Epithelial cell of prostate (primary cell): ENCODE measurements at places on chromosomes 7 and 10.

DNA sequence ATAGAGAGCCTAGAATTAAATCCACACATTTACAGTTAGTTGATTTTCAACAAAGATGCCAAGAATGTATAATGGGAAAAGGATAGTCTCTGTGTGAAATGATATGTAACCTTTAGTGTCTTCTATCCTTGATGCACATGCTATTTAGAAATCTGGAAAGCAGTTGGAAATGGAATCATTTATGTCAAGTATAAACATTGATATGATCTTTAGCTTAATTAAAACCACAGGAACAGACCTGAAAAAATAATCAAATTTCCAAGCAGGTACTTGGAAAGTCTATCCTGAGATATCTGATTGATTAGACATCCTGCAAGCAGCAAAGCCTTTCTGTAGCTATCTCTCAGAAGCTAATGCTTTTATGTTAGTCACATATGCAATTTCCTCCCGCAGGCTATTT, 24.4 kb upstream of the SRI start:
- DNase-seq: no peak

DNA sequence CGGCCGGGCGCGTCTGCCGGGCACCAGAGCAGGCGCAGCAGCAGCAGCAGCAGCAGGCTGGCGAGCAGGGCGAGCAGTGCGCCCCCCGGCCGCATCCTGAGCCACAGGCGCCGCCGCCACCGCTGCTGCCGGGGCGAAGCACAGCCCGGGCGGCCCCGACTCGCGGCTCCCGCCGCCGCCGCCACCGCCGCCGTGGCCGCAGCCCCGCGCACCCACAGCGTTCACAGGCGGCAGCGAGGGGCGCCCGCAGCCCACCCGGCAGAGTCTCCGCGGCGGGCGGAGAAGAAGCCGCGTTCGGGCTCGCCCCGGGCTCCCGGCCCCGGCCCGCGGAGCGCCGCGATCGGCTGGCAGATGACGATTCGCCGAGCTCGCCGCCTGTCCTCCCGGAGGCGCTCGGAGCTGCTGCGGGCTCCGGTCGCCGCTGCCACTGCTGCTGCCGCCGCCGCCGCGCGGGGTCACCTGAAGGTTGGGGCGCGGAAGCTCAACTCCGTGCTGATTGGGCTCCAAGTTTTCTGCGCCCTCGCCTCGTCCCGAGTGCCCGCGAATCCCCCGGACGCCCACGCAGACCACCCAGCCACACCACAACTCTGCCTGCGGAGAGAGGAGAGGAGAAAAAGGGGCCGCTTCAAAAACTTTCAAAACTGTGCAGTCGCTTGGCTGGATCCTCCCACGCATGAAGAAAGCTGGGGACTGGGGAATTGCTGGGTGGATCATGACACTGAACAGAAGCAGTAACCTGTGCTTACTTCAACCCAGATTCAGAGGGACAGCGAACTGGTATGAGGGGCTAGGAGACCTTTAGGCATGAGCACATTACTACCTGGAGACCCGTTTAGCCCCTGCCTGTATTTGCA, at the start of gene ST8SIA6:
ST8SIA6 (minus strand) TSS at position 435 of the 854 bp plus-strand sequence; CDS start at position 95, 340 bp downstream.
- DNase-seq: no peak

DNA sequence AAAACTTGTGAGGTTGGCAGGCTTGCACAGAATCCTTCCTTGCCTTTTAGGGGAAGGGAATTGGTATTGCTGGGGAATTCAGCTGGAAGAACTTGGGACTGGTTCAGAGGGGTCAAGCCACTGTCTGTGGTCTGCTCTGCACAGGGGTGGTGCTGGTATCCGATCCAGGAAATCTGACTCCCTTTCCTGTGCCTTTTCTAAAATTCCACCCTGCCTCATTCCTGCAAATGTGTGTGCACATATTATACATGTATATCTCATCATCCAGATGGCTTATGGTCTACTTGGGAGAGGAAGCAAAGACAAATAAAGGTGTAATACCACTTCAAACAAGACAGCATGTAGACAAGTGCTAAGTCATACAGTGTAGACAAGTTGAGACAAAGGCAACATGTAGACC, 14.3 kb downstream of the UBTD1 start:
- DNase-seq: no peak

GRCh38 chr7:96052289-96052688, 269.6 kb downstream of the SLC25A13 start:
- DNase-seq: no peak

DNA sequence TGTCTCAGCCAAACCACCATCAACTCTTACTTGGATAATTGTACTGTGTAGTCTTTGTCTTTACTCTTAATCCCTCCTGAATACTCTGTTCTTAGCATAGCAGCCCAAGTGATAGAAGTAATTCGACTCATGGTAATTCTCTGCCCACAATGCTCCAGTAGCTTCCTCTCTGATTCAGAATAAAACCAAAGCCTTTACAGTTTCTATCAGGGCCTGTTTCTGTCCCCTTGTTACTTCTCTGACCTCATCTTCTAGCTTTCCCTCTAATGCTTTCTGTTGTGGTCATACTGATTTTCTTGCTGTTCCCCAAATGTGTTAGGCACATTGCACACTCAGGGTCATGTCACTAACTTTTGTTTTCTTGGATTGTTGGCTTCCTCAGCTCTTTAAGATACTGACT, 8.0 kb downstream of the ZNF518A start:
- no peak for DNase-seq

GRCh38 chr7:151240942-151241754, 7.3 kb downstream of the SMARCD3 start:
- DNase-seq: no peak

- no peak for DNase-seq
Measured at GRCh38 chr7:12199363-12199762, 11.7 kb upstream of the TMEM106B start.

DNA sequence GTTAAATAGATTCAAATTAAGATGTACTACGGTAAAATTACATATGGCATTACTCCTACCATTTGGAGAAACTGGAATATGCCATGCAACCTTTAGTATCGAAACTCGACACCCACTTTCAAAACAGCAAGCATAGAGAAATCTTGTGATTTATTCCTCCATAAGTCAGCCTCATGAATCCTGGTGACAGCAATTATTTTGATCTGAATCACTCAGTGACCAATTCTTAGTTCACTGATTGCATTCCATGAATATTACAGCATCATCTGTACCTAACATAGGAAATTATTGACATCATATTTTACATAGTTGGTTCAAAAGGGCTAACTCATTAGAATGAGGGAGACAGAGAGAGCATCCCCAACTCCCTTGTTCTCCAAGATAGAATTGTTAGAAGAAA, 89.6 kb downstream of the CACNB2 start:
- DNase-seq: no peak

DNA sequence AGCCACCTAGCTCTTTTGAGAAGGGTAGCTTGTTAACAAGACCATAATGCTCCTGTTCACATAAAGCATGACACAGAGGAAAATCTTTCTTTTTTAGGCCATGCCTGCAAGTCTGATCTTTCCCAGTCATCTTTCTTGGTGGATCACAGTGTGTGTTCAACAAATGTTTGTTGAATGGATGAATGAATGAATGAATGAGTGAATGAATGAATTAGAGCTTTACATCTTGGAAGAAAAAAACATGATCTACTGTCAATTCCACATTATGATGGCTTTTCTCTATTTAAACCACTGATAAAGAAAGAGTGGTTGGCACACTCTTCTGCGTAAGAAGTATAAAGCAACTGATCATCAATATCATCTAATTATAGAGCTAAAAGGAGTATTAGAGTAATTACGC, 148.7 kb downstream of the CCDC71L start:
- DNase-seq: no peak

DNA sequence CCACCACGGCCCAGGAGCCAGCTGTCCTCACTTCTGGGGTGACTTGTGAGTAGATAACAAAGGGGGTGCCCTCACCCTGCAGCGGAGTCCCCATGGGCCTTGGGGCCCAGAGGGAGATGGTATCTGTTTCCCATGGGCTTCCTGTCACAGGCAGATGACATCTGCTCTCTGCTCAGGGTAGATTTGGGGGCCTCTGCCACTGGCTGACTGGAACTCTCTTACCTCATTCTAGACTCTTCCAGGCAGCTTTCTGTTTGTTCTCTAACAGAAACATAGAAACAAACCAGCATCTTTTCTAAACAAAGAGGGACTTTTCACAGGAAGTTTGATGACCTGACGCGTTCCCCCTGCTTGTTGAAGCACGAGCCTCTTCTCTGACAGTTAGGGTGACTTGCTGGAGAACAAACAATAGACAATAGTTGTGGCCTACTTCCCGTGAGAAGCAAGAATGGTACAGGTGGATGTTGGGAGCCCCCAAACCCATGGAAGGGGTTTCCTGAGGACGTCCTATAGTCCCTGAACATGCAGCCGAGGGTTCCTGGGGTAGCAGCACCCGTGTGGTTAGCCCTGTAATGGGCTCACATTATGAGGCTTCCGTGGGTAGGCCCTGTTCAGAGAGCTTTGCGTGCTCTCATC, 61.6 kb downstream of the GRK5 start:
- DNase-seq: no peak
